ENCODE measurements at places on chromosomes 11 and 22.

DNA sequence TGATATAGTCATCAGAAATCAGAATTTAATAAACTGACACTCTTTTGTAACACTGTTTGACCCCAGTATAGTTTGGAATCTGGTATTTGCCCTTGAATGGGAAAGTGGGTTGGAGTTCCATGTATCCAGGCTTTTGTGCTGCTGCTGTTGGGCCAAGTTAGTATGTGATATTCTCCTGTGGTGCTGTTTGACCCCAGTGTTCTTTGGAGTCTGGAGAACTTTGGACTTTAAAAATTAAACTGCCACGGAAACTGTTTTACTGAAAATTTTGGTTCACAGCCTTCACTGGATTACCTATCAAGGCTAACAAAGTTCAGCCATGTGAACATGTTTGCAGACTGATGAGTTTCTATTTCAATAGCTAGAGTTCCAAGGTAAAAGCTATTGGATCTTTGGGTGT is 740 bp downstream of the GLYATL1 start:
- no peak for DNase-seq

DNA sequence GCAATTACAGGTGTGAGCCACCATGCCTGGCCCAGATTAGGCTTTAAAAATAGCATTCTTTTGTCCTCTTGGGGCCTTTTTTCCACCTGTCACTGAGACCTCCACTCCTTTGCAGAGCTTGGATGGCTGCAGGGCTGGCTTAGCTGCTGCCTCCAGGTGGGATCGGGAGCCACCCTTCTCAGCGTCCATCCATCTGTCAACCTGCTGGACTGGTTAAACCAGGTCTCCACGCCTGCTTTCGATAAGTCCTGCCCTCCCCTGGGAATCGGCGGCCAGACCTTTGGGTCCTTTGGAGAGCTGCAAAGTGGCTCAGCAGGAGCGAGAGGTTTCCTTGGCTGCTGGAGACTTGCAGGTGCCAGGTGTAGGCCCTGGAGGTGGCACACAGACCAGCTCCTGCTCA is 23.4 kb upstream of the GRAMD4 start:
- DNase-seq: no peak

- no peak for DNase-seq
Measured at GRCh38 chr22:38273135-38273826, 471 bp upstream of the TMEM184B start.

DNA sequence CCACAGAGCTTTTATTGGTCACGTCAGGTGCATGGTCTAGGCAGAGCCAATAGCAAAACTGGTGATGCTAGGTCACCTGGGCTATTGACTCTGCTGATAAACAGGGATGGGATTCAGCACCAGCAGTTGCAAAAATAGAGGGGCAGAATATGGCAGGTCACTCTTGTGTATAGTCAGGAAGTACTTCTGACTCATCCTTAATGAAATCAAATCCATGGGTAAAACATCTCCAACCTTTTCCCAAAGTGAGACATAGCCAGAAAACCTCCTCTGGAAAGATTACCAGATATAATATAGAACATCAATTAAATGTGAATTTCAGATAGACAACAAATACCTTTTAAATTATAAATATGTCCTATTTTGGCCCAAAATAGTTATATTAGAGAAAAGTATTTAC is 383.2 kb downstream of the METTL15 start:
- DNase-seq: no peak

- DNase-seq: no peak
Measured at GRCh38 chr11:72305891-72306585, 62.1 kb upstream of the PHOX2A start.

DNA sequence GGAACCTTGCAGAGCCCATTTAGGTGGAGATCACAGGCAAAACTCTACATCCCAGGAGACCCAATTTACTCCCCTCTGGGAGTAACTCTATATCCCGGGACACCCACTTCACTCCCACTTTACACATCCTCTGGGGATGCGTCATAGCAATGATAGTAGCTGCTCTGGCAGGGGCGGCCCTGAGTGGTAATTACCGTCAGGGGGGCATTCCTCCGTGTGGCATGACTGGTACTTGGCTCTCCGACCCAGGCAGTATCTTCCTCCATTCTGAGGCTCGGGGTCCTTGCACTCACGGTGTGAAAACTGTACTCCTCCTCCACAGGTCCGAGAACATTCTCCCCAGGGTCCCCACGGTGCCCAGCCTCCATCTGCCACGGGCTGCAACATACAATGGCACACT is 17.2 kb downstream of the ADAMTS8 start:
- no peak for DNase-seq

GRCh38 chr11:62889484-62890437 is 9.1 kb downstream of the SLC3A2 start:
- peak; percentile 62 for DNase-seq

All from HTR-8/SVneo (cell line).